Right kidney (tissue), 9 donors: ENCODE measurements at places on chromosomes 2 and 18.

DNA sequence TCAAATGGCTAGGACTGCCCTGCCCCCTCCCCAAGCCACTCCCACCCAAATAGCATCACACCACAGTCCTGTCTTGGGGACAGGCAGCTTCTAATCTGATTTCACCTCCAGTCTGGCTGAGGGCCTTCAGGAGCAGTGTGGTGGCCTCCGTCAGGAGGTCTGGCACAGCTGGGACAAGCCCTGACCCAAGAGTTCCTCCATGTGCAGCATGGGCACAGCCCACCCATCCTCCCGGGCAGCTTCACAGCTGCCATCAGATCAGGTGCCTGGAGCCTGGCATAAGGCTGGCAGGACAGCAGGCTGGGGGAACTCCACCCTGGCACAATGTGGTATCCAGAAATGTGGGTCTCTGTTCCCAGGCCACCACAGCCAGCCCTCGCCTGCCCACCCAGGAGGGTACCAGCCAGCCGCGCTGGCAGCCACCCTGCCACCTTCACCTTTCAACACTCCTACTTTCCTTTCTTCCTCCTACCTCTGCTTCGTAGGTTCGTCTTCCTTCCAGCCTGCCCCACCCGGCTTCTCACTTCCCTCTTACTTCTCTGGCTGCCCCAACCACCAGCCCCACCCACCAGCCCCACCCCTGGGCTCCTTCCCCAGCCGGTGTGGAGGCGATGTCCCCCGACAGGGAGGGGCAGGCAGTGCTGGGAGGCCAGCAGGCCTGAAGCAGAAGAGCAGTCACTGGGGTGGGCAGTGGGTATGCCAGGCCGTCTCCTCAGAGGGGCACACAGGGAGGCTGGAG is at the start of gene CAPG:
CAPG (minus strand) TSS at position 522 of the 739 bp plus-strand sequence. CDS start 8,221 bp downstream, outside the sequence.
- DNase-seq: no peak

DNA sequence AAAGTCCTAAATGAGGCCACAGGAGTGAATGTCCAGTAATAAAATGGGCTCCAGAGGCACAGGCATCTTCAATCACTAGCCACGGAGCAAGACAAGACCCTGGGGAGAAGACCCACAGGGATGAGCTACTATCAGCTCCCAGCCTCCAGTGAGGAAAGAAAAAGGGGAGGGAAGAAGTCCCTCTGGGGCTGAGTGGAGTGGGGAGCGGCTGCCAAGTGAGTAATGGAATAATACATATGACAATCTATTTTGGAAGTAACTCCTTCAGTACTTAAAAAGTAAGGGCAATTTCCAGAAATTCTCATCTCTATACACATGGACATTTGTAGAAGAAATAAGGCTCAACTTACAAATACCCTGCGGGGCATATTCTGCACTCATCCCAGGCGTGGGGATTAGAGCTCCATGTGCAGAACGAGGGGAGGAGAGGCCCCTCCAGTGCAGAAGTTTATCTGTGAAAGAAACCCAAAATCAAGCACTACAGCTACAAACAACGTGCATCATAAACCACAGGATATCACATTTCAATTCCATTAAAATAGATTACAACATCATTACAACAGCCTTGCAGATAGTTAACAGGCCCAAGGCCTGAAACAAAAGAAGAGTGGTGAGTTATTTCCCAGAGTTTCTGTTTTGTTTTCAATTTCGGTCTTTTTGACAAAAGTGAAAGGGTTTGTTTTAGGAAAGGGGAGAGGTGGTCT is 84.9 kb downstream of the BCL11A start:
- no peak for DNase-seq

DNA sequence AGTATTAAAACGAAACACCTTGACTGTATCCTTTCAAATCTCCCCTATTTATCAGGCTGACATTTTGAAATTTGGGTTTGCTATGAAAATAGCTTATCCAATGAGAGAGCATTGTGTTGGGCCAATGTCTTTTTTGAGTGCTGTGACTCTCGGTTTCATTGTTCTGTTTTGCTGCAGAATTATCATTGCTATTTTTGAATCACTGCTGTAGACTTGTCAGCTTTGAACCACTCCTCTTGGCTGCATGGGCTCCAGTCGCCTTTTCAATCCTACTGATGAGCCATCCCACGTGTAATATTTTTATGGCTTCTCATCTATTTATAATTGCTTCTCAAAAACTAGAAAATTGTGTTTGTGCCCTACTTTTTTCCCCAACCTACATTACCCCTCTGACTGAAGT is 322.8 kb downstream of the LNPK start:
- DNase-seq: no peak

DNA sequence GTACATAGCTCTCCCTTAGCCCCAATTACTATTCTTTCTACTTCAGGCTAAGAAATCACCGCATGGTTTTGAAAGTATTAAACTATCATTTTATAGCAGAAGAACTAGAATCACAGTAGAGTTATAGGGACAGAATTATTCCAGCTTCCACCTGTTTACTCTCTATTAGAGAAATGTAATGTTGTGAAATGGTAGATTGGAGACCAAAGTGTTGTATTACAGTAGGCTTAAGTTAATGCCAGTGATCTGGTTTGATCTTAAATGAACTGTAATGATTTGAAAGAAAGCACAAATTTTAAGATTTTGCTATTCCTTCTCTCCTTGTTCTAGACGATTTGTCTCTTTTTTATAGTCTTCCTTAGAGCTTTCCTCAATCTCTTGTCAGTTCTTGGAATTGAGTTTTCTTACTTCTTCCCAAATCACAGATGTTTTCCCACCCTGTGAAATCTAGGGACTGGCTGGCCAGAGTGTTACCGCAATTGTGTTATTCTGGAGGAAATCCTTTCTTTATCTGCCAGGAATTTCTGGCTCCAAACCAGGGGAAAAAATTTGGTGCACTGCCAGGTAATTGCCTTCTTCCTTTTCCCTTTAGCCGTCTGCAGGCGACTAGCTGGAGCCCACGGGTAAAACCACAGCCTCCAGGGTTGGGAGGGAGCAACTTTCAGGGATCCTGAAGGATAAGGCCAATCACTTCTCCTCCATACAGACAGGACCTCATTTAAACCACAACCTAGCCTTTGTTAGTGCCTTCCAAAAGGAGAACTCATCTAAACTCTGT is 51.7 kb downstream of the NOP58 start:
- peak; percentile 17 for DNase-seq

DNA sequence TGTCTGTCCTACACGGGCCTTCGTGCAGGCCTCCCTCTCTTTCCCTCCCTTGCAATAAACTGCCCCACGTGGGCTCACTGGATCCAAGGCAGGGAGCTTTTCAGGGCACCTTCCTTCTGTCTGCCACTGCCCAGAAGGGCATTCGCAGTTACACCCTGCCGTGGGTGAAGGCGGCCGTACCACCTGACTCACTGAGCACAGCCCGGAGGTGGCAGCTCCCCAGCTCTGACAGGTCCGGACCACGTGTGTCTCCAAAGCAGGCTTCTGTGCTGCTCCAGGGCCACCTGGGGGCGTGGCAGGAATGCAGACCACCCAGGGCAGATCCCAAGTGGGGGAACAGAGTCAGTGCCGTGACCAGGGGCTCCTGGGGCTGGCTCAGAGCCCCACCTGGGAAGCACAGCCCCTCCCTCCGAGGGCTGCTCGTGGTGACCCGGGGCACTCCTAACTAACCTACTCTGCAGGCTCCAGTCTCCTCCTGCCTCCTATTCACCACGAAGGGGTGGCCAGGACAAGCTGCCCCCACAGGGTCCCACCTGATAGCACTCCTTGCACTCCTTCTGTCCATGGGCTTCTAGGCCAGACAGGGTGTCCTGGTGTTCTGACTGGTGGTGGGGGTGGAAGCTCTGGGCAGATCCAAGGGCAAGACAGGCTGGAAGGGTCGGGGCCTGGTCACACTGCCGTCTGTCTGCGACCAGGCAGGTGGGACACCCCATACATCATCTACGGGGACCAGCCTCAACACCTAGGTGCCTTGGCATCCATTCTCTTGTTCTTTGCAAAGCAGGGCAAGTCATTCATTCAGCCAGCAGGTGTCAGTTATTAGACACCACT is 9.7 kb downstream of the SNED1 start:
- DNase-seq: no peak

DNA sequence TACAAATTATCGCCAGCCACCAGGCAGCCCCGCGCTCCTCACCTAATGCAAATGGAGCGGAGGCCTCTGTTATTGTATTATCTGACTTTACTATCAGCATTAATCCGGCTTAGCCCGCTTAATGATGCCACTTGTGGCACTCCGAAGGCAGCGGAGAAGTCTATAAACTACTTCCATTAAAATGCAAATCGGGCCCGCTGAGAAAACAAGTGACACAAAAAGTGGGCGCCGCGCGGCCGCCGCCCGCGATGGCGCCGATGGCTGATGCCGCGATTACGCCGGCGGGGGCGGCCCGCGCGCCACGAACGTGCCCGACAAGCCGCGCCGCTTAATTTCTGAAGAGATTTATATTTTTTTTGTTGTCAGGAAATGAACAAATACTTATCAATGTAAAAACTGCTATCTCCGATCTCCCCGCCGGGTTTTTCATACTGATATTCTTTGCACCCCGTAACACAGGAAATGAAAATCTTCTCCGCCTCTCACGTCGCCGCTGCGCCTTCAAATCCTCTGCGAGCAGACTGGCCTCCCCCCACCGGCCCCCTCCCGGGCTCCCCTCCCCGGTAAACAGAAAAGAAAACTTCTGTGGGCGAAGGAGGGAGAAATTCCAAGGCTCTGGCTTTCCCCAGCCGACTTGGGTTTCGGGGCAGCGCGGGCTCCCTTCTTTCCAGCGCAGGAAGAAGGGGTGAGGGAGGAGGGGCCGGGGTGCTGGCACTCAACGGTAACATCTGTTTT is 221.8 kb downstream of the INSIG2 start:
- peak; percentile 91 for DNase-seq

- no peak for DNase-seq
These were observed 107.5 kb downstream of the DTNA start for GRCh38 chr18:34817636-34818035.

GRCh38 chr18:8661754-8662559 is 43.4 kb upstream of the MTCL1 start:
- DNase-seq: no peak

- no peak for DNase-seq
These were observed 59.5 kb downstream of the MERTK start for GRCh38 chr2:111957872-111958354.

GRCh38 chr2:234679741-234680687 is 183.1 kb upstream of the ARL4C start:
- DNase-seq: no peak

- DNase-seq: no peak
These were observed 151.6 kb upstream of the LRATD1 start for GRCh38 chr2:14480906-14481305.

DNA sequence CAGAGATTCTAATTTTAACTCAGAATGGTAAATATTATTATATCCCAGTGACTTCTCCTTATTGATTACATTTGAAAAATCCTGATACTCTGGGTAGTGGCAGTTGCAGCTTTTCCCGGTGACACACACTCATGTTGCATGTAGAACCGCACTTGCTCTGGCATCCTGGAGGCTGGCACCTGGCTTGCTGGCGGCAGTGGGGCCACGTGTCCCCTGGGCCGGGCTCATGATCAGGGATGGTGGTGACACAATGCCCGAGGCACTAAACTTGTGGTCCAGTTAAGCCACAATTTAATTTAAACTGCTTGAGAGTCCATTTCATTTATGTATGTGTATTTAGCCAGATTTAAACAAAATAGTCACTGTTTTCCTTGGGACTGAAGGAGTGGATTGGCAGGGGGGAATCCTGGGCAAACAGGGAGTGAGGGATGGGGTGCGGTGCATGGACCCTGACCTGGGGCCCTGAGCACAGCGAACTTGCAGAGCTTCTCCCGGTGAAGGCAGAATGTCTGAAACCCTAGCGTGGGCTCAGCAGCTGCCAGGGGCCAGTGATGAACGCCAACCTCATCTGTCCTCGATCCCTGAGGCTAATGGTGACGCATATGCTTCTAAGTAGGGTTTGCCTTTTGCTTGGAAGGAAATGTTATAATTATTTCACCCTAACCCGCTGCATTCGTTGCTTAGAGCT is 50.0 kb downstream of the KCNG2 start:
- no peak for DNase-seq

- no peak for DNase-seq
These were observed 207.1 kb downstream of the ACKR3 start for GRCh38 chr2:236776695-236777251.

- peak; percentile 29 for DNase-seq
These were observed 414.2 kb upstream of the CHST9 start for GRCh38 chr18:27599202-27599829.

DNA sequence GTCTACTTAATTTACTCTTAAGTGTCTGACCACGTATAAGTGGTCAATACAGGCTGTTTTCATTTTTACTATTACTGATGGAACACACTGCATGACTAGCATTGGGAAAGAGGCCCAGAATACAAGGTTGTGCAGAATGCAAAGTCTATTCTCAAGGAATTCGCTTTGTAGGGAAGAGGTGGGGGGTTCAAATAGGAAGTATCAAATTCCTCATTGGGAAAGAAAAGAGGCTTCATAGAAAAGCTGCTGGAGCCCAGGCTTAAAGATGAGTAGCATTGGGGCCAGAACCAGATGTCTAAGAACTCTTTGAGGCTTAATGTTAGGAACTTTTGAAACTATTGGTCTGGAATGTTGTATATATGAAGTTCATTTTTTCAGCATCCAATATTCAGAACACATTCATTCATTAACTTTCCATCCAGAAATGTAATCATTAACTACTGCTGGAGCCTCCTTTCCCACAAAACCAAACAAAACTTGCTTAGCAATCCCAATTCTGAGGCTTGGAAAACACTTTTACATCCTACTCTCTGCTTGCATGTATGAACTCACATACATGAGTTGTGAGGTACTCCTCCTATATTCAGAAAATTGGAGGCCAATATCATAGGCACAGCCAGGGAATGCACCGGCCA is 994 bp upstream of the LRATD1 start:
- peak; percentile 9 for DNase-seq

DNA sequence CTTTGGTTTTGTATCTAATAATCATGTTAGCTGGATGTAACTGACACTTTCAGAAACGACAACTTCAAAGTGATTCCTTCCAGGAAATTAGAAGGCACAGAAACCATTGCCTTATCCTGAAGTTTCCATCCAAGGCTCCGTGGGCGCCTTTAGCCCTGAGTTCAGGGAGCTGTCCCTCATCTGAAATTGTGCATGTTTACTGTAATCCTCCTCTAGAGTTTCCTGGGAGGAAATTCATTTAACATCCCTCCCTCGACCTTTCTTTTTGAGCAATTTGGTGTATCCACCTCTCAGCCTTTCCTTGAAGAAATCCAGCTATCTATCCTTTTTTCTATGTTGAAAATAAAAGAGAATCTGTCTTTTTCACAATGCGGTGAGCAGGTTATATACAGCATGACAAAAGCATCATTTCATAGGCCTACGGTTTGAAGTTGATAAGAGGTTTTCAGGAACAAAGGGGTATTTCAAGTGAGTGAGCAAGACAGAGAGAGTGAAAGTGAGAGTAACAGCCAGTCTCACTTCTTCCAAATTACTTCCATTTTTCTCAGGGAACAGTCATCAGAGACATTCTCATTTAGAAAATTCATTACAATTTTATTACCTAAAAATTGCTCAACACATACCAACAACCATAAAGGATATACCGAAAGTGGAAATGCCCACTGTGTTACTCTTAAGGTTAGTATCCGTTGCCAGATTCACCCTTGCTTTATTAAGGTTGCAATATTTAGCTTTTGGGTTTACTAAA is 167.3 kb downstream of the MREG start:
- no peak for DNase-seq
